Stimulated activated CD4-positive, alpha-beta T cell treated with anti-CD3 and anti-CD28 coated beads, TNF-alpha, amount 100 ng/mL, for 24 hours (primary cell): ENCODE measurements at places on chromosomes 3 and 15.

- DNase-seq: no peak
These were observed 54.1 kb upstream of the ATP2C1 start for GRCh38 chr3:130839813-130840212.

- no peak for DNase-seq
These were observed 202.3 kb downstream of the CNTN4 start for GRCh38 chr3:2300938-2301337.

- no peak for DNase-seq
These were observed 276.3 kb upstream of the DNAJC19 start for GRCh38 chr3:181265750-181266333.

- DNase-seq: no peak
These were observed 140.4 kb upstream of the CGNL1 start for GRCh38 chr15:57235873-57236272.

GRCh38 chr3:176663387-176663786 lies 533.9 kb downstream of the TBL1XR1 start:
- DNase-seq: no peak

GRCh38 chr3:179921500-179921899 lies 115.2 kb downstream of the PEX5L start:
- DNase-seq: no peak

- DNase-seq: no peak
These were observed 554.3 kb downstream of the EPHB1 start for GRCh38 chr3:135349254-135349948.

DNA sequence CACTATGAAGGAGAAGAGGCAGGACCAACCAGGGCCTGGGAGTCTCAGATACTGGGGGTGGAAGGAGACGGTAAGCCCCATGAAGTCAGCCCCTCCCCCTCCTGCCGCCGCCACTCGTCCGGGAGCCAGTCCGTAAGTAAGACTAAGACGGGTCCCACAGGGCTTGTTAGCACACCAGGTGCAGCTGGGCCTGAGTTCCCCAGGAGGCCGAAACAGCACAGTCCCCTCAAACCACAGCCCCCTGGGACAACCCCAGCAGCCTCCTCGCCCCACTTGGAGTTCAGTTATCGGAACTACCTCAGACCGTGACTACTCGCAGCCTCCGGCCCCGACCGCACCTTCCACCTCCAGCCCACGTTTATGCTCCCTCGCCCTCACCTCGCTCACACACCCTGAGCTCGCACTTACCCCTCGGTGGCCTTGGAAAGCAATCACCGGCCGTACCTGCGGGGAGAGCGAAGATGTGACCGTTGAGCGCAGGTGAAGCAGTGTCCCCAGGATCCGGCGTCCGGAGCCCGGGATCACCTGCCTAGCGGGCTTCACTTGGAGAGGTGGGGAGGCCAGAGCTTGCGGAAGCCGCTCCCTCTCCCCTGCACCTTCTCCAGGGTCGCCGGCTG lies 557 bp downstream of the ELL3 start:
- DNase-seq: no peak

DNA sequence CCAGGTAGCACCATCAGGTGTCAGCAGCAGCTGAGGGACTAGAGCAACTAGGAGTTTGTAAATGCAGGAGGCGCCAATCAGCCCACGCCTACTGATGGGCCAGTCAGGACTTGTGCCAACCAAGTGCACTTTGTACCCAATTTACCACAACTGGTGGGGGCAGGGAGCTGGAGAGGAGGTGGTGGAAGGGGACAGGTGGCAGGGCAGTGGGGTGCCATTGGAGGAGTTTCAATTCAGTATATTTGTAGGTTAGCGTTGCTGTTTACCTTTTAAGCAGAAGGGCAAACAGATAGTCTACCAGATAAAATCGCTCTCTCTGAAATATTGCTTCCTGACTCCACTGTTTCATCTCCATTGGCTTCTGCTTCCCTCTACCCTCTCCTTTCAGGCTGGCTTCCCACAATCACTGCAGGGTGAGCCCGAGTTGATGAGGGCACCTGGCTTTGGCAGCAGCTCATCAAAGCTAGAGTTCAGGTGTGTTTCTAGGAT lies 75.7 kb downstream of the TRIM69 start:
- no peak for DNase-seq
